GM23248 (cell line): ENCODE measurements at places on chromosomes 5 and 9. TPM values are rescaled to one million over a fixed set of nuclear protein-coding genes. Genes with fewer than 3 reads are reported as not detected.

The SMIM33 gene
- total RNA-seq: not detected in 2 replicates

The TAS2R1 gene
- total RNA-seq: not detected in 2 replicates

The JAKMIP2 gene
- not detected in 2 replicates for total RNA-seq

DNA sequence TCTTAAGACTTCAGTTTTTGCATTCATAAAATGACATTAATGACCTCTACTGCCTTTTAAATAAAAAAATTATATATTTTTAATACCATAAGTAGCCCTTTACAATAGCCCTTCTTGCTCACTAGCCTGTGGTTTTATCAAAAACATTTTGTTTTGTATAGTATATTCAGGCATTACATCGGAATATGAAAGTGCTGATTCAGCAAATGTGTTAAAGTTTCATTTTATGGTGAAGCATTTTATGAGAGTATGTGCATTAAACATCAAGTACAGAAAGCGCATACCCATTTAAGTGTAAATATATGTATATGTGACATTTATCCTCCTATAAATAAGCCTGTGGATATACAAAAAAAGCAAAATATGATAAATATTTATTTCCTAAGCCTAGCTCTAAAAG, 56.2 kb upstream of the GABRB2 start:
- DNase-seq: no peak

DNA sequence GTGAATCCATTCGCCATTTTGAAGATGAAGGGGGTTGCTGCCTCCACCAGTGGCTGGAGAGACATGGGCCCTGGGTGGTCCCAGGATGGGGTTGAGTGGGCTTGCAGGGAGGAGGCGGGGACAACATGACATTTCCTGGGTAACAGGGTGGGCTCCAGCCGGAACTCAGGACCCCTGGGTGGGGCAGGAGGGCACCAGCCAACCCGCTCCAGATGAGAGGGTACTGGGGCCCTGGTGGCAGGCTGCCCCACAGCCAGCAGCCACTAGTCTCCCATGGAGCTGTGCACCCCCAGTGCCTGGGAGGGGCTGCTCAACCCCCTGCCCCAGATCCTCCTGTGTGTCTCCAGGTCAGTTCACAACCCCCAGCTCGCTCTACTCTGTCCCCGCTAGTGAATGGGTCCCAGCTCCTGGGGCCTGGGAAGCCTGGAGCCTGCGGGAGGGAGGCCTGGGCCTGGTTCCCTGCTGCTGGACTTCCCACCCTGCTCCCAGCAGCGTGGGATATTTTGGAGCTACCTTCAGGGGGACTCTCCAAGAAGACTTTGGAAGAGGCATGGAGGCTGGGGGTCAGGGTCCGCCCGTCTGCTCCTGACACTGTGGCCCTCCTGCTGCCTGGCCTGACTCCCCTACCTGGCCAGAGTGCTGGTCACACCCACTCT, 55.9 kb downstream of the AHRR start:
- DNase-seq: no peak

- peak; percentile 51 for DNase-seq
These were observed 28.1 kb downstream of the TARS1 start for GRCh38 chr5:33468775-33469435.

GRCh38 chr5:53041071-53041692, 52.0 kb downstream of the ITGA2 start:
- peak; percentile 64 for DNase-seq

DNA sequence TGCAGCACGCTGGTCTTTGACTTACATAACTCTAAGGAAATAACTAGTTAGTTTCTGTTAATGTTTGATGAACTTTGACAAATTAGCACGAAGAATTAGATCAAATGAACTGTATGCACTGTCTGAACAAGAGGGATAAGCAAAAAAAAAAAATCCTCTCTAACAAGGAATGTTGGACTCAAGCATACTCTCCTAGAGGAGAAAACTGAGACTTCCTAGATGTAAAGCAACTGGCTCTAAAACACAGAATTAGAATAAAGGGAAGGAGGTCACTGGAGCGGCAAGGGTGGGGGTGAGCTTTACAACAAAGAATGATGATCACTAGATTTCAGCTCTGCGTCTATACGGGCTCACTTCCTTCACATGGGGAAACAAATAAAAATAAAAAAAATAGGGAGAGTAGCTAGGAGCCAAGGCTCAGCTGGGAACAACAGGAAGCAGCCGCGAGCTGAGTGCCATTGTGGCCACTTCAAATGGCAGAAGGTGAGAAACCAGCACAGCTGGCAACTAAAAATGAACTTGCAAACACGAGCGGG, 48.7 kb upstream of the CEMIP2 start:
- no peak for DNase-seq

DNA sequence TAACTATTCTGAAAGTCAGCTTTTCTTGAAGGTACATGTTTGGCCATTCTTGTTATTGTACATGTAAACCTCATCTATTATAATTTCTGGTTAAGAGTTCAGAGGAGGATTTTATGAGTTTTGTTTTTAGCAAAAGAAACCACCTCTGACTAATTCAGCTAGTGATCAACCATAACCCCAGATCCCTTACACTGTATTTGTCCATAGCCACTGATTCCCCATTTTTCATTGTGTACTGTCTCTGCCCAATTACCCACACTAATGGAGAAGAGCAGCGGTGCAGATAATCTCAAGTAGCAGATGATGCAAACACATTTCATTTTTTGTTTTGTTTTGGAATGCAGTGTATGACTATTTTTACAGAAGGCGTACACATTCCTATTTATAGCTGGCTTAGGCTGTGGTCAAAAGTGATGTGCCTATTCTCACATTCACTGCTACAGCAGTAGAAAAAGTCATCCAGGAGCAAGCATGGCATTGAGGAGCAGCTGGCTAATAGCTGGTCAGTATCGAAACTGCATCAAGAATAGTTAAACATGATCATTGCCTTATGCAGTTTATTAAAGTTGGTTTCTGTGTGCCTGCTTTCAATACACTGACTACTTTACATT, 988.3 kb downstream of the DTWD2 start:
- DNase-seq: no peak

DNA sequence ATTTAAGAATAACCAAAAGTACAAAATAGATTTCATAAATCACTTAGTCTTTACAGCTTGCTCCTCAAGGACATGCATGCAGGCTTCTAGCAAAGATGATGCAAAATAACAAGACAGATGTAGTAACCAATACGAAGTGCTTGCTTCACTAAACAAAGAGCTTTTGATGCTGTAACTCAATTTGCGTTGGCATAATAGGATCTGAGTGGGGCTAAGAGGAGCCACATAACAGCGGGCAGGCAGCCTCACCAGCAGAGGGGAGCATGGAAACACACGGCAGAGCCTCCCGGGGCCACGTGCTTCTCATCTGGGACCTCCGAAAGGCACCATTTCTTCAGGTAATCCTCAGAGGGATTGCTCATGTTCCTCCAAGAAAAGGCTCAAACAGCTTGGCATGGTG, 139.7 kb downstream of the C5orf15 start:
- no peak for DNase-seq

- peak; percentile 71 for DNase-seq
These were observed 20.8 kb upstream of the MATR3 start for GRCh38 chr5:139272471-139273321.

- DNase-seq: no peak
These were observed 41.8 kb downstream of the FYB1 start for GRCh38 chr5:39177631-39177964.

DNA sequence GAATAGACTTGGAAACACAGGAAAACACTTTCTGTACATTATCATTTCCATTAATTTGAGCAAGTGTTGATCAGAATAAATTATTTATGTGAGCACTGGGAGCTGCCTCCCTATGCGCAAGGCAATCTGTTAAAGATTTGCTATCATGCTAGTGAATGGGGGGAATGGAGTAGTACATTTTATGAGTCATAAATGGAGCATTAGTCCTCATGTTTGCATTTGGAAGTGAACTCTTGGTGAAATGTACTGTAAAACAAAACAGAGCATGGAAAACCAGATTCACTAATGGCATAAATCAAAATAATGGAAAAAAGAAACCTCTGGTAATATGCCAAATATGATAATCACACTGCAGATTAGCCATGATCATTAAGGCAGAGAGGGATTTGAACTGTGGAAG, 40.5 kb upstream of the TMC1 start:
- peak; percentile 38 for DNase-seq

- DNase-seq: peak; percentile 2
These were observed 99.7 kb upstream of the MAN2A1 start for GRCh38 chr5:109589986-109590385.

DNA sequence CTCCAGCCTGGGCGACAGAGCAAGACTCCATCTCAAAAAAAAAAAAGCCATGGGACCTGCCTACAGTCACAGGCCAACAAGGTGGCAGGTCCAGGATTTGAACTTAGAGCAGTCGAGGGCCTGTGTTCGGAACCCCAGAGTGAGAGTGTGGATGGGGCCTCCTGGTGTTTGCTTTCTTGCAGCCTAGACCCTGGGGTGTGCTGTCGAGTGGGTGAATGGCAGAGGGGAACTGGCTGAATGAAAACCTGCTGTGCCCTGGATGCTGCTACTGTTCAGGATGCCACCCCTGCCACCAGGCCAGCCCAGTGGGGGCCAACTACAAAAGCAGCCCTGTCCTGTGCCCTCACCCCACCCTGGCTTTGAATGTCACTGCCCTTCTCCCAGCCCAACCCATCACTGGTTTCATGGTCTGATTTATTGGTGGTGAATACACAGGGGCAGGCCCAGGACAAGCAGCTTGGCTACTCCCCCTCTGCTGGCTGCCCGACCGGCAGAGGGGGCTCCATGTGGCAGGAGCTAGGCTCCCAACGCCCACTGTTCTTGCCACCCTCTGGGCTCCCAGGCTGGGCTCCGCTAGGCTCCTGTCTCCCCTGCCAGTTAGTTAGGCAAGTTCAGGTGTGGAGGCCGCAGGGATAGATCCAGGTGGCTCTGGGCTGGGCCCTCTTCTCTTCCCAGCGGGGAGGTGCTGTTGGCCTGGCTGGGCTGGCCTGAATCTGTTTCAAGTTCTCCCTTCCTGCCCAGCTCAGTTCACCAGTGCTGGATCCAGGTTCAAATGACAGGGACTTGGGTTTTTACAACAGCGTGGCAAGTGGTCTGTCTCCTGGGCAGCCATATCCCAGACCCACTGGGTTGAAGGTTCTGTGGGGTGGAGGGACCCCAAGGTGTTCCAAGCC, 12.2 kb downstream of the FPGS start:
- DNase-seq: no peak

- no peak for DNase-seq
These were observed 26.5 kb downstream of the AQP7 start for GRCh38 chr9:33375841-33376321.
